ENCODE measurements at places on chromosomes 13 and 19. TPM values are rescaled to one million over a fixed set of nuclear protein-coding genes. Genes with fewer than 3 reads are reported as not detected.

Gene POLR1G
- 5.4 TPM for total RNA-seq

Gene CEACAM19
- 2.0 TPM for total RNA-seq

Gene CPAMD8
- 0.43 TPM for total RNA-seq

Gene NAPA
- total RNA-seq, result 50.0 TPM

Gene CDX2
- total RNA-seq, result not detected

Gene ZNF431
- 2.4 TPM for total RNA-seq

Gene C5AR1
- total RNA-seq, result not detected

Gene NBEA
- 4.1 TPM for total RNA-seq

Gene TEX101
- total RNA-seq, result not detected

Gene TLE2
- total RNA-seq, result 2.1 TPM

Gene CYP2A6
- not detected for total RNA-seq

Gene SHISA7
- total RNA-seq, result not detected

Gene URAD
- total RNA-seq, result not detected

Gene TIMM29
- total RNA-seq, result 22.8 TPM

Gene SUGP1
- total RNA-seq, result 26.5 TPM

Gene DZIP1
- 22.5 TPM for total RNA-seq

Gene PSG11
- not detected for total RNA-seq

Gene HIF3A
- total RNA-seq, result 0.14 TPM

Gene FCGBP
- 0.14 TPM for total RNA-seq

Gene FGF14
- 0.14 TPM for total RNA-seq

Gene ZNF610
- 3.6 TPM for total RNA-seq

Gene ZFP36
- 1.3 TPM for total RNA-seq

Gene SOX21
- total RNA-seq, result not detected

Gene TMC4
- 0.28 TPM for total RNA-seq

Gene IQCN
- total RNA-seq, result 0.28 TPM

Gene ZNF714
- 2.4 TPM for total RNA-seq

Gene PSPN
- total RNA-seq, result 0.43 TPM

Gene OR10H1
- total RNA-seq, result not detected

Gene DEDD2
- total RNA-seq, result 13.7 TPM

Gene LILRA5
- not detected for total RNA-seq

Gene TTYH1
- total RNA-seq, result not detected
